Calu3 (cell line): ENCODE measurements at places on chromosomes 11 and 22.

GRCh38 chr11:45737056-45737455 is 67.9 kb upstream of the SLC35C1 start:
- no peak for DNase-seq

DNA sequence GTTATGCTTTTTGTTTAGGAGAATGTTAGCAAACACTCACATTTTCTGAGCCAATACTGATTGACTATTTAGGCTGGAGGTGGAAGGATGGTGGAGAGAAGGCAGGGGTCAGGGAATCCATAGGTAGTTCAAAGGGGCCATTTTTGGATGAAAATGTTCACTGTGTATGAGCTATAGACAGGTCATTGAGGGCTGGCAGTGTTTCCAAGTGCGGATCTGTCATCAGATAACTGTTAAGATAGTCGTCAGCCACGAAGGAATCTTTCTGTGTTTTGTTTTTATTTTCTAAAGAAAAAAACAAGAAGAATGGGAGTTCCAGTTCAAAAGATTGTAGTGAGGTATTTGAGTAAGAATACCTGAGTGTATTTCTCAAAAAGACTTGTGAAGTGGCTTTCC is 3.1 kb downstream of the KCNJ5 start:
- DNase-seq: no peak

DNA sequence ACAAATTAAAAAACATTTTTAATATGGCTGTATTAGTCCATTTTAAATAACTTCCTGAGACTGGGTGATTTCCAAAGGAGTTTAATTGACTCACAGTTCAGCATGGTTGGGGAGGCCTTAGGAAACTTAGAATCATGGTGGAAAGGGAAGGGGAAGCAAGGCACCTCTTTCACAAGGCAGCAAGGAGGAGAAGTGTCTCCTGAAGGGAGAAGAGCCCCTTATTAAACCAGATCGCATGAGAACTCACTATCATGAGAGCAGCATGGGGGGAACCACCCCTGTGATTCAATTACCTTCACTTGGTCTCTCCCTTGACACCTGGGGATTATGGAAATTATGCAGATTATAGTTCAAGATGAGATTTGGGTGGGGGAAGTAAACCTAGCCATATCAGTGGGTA is 488.6 kb downstream of the ETS1 start:
- no peak for DNase-seq

DNA sequence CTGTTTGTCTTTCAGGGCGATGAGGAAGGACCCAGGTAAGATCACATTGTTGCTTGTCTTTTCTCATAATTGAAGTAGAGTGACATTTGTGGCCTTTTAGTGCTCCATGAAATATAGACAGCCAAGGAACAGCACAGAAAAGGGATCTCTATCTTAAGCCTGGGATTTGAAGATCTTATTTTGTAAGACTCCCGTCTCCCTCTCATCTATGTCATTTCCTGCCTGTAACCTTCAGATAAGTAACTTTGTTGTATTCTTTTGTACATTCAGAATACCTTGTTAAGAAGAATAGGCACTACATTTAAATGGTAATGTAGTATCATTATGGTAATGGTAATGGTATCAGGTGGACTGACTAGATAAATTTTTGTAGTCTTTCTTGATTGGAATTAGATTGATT is 72.8 kb downstream of the TRIM44 start:
- DNase-seq: no peak

DNA sequence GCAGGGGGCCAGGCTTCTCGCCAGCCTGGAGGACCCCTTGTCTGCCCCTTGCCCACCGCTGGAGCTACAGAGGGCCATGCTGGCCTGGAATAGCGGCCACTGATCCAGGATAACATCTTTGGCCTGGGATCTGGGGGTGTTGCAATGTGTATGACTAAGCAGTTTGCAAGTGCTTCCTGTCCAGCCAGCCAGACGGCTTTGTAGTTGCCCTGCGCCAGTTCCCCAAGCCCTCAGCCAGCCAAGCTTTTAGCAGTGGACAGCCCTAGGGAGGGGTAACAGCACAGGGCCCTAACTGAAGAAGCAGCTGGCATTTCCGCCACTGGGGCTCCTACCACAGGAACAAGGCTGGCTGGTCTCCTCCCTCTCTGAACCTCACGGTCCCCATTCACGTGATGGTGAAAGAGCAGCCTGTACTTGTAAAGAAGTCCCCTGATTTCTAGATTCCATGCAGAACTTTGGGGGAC is 32.1 kb downstream of the UQCR10 start:
- DNase-seq: peak; percentile 91

GRCh38 chr22:38314933-38315822 is 2.1 kb downstream of the CSNK1E start:
- no peak for DNase-seq

- no peak for DNase-seq
Measured at GRCh38 chr11:73343076-73343873, 32.9 kb upstream of the RELT start.

DNA sequence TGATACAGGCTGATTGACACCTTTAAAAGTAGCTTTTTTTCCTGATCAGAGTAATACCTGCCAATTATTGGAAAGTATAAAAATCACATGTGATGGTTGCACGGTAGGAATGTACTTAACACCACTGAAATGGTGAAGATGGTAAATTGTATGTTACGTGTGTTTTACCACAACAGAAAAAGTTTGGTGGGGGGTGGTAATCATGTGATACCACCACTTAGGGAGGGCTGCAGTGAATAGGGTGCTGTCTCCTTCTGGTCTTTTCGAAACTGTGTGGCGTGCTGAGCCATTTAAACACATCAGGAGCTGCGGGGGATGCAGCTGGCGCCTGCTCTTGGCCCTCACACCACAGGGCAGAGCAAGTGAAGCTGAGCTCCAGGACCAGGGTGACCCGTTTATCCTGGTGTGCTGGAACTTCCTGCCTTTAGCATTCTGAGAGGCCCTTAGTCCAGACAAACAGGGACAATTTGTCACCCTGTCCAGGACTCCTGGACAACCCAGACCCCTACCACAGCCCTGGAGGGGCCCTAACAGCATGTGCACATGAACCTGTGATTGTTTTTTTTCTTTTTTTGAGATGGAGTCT is 2.6 kb downstream of the SYNGR1 start:
- no peak for DNase-seq

DNA sequence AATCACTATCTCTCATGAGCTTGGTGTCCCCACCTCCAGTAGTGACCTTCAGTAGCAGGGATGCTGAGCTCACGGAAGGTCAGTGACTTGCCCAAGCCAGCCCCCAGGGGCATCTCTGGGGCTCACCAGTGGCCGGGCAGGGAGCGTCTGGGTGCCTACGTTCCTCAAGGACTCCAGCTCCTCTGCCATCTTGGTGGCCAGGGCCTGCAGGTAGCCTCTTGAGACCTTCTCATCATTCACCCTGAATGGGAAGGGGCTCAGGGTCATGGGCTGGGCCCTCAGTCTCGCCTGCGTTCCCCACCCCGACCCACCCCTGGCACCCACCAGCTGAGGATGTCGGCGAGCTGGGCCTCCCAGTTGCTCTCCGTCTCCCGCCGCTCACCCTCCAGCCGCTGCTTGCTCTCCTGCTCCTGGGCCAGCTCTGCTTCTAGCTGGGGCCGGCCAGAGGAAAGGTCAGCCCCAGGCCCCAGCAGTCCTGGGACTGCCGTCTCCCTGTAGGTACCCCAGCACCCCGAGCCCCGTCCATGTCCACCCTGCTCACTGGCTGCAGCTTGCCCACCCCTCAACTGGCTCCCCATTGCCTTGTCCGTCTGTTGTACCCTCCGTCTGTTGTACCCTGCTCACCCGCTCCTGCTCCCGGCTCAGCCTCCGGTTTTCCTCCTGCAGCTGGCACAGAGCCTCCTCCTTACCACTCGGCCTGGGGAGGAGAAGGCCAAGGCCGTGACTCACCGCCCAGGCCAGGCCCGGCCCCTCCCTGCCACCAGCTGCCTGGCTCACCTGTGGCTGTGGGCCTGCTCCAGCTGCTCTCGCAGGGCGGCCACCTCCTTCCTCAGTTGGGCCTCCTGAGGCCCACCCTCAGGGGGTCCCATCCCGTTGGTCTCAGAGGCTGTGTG is 9.5 kb downstream of the CDC42BPG start:
- peak; percentile 89 for DNase-seq

- peak; percentile 16 for DNase-seq
Measured at GRCh38 chr11:30333405-30333804, 10.5 kb downstream of the ARL14EP start.

GRCh38 chr11:118912742-118913410 is 12.8 kb downstream of the BCL9L start:
- no peak for DNase-seq

DNA sequence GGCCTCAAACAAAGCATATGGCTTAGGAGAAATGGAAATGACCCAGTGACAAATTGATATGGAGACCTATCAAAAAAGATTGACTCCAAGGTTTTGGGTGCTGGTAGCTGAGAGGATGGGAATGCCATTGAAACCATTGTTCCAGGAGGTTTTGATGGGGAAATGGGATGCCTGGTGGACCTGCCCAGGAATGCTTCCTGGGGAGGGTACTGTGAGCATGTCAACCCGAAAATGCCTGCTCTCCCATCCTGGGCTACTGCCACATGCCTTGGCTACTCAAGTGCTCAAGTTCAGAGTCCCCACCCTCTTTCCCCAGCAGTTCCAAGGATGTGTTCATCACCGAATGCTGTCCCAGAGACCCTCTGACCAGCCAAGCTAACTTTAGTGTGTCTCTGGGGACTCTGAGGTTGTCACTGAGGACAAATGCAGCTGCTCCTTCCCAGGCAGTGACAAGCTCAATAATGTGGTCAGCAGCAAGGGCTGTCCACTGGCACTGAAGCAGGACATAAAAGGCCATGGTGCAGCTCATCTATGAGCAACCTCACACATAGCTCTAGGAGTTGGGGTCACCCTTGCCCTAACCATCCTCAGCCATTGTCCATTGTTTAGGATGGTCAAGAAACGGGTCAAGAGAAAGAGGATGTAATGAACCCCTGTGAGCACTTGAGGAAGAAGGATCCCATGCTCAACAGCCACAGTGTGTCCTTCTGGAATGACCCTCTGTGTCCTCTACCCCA is 83.7 kb downstream of the TRIM29 start:
- DNase-seq: no peak

DNA sequence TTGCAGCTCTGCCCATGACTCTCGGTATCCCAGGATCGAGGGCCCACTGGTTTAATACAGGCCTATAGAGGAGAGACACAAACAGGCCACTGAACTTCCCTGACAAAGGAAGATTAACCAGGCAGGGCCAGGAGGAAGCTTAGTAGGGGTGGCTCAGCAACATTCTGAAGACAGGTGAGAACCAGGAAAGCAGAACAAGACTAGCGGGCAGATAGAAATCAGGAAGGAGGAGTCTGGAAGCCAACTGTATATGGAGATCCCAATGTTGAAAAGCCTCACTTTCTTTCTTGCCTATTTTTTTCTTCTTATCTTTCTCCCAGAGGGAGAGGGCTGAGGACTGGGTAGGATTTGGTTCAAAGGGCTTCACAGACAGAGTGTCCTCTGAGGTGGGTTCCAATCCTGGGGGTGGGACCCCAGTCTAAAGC is 5.4 kb downstream of the PI4KA start:
- DNase-seq: no peak

DNA sequence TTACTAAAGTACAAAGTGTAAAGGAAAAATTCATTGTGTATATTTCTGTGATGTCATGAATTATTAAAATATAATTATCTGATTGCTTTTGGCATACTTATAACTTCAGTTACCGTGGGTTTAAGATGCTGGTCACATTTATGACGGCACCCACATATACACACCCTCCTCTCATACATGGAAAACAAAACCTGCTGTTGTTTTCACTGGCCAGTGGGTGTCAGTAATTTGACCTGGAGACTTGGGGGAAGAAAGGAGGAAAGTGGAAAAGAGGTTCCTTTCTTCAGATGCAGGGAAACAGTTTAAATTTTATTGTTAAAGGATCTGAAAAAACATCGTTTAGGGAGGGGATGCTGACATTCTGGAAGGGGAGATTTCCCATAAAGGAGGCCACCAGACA is 742 bp upstream of the BBOX1 start:
- no peak for DNase-seq

DNA sequence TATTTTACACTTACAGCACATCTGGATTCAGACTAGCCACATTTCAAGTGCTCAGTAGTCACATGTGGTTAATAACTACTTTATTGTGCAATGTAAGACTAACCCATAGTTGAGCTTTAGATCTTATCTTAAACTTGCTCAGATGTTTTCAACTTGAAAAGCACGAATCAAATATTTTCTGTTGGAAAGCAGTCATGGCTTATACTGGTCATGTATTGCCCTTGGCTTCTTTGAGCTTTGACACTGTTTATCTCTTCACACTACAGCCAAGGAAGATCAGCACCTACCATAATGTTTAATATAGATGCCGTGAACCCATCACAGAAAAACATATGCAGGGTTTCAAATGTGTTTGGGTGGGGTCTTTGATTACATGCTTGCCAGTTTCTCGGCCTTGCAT is 4.4 kb downstream of the RBX1 start:
- DNase-seq: no peak

DNA sequence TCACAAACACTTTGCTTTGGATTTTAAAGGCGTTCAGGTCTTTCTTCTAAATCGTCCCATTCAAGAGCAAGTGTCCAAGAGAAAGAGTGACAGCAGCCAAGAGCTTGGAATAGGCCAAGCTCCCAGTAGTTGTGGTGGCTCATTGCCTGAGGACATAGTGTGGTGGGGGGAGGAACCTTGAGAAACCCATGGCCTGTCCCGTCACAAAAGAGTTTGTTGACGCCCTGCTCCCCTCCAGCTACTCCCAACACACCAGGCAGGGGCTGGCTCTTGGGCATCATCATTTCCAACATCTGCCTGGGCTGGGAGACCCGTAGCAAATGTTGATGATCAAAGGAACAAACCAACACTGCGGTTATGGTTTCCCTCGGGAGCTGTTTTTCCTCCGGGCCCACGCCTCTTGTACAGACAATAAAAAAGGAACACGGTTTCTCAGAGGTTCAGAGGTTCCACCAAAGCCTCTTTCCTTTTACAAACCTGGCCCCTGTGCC is 20.8 kb downstream of the FADS3 start:
- DNase-seq: no peak

GRCh38 chr11:34263441-34264091 is 94.2 kb downstream of the ABTB2 start:
- DNase-seq: peak; percentile 89

DNA sequence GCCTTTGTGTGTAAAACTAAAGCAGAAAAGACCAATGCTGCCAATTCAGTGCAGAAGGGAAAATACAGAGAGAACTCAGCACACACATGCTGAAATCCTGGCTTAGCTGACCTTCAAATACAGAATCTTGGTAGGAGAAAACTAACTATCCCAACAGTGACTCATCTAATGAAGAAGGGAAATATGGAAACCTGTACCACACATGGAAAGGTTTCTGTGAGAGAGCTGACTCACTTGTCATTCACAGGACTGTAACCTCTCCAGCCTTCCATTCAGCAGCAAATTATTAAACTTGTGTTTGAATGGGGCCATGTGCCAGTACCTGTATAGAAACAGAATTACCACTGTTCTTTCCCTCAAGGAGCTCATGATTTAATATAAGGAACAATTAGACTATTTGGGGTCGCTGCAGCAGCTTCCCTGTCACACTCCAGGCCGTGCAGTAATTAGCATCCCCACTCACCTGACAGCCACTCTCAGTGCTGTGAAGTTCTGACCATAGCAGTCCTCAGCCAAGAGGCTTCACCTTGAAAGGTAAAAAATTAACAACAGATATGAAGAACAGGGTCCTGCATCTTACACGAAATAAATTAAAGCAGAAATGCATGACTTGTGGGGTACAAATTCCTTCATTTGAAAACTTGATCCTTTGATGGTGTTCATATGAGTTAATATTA is 53.9 kb downstream of the MSANTD4 start:
- DNase-seq: no peak

GRCh38 chr11:70899616-70900015 is 352.8 kb downstream of the SHANK2 start:
- DNase-seq: no peak

- DNase-seq: no peak
Measured at GRCh38 chr11:95143106-95143681, 53.5 kb downstream of the ENDOD1 start.

GRCh38 chr11:69541001-69541285 is 59.5 kb downstream of the LINC01488 start:
- no peak for DNase-seq
